ENCODE measurements at places on chromosomes 3 and 15.

DNA sequence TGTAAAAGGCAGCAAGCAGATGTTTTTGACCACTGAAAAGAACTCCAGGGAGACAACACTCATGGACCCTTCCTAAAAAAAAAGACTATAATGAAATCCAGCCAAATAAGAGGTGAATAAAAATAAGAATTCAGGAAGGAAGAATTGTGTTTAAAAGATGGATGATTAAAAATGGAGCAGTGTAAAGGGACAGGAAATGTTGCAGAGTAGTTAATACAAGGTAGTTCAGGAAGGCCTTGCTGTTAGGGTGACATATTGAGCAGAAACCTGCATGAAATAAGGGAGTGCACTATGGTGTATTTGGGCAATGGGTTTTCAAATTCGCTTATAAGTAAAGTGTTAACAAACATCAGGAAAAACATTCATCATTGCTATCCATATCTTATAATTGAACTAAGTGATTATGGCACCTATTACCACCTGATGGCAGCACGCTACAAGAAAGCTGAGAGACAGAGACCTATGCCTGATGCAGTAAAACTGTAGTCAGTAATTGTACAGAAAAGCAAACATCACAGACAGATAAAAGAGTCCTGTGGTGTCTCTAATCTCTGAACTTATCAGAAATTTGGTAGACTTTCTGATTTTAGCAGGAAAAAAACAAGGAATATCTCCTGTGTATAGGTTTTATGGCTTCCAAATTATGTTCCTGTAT, 5.8 kb upstream of the DBR1 start:
- no peaks in the 10 kb centered on the region for H3K4me1 ChIP-seq
- H3K4me3 ChIP-seq: no peak overlapping the region
- H3K27ac ChIP-seq: no peak overlapping the region
- no peaks in the 10 kb centered on the region for H3K36me3 ChIP-seq
- DNase-seq: no peak
- H3K27me3 ChIP-seq: no peaks in the 10 kb centered on the region

GRCh38 chr3:179713643-179714090, 60.8 kb downstream of the USP13 start:
- no peak overlapping the region for H3K4me3 ChIP-seq
- DNase-seq: no peak
- H3K27me3 ChIP-seq: no peaks in the 10 kb centered on the region
- H3K36me3 ChIP-seq: no peaks in the 10 kb centered on the region
- H3K4me1 ChIP-seq: no peaks in the 10 kb centered on the region

GRCh38 chr3:168088106-168088720, 7.5 kb downstream of the GOLIM4 start:
- H3K4me1 ChIP-seq: no peaks in the 10 kb centered on the region
- H3K27me3 ChIP-seq: no peaks in the 10 kb centered on the region
- DNase-seq: no peak
- H3K36me3 ChIP-seq: no peaks in the 10 kb centered on the region
- no peak overlapping the region for H3K4me3 ChIP-seq

DNA sequence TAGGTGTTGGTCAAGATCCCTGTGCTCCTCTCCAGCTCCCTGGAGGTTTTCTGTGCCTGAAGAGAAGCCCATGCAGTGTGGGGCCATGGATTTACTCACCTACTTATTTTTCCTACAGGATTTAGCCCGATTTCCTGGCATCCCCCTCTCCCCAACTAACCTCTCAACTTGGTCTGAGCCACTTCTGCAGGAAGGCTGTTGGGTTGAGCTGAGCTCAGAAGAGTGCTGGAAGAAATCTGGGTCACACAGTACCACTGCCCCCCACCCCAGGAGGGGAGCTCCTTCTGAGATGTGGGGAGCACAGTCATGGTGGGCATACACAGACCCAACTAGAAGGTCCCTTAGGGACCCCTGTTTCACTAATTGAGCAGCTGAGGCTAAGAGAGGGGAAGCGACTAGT, 34.4 kb upstream of the SLCO2A1 start:
- no peak overlapping the region for H3K27ac ChIP-seq
- H3K4me3 ChIP-seq: no peak overlapping the region
- H3K4me1 ChIP-seq: peaks cover 53% of the 10 kb centered on the region
- H3K36me3 ChIP-seq: no peaks in the 10 kb centered on the region
- DNase-seq: no peak
- no peaks in the 10 kb centered on the region for H3K27me3 ChIP-seq

GRCh38 chr15:40344631-40345120, 3.9 kb upstream of the CCDC9B start:
- H3K4me1 ChIP-seq: no peaks in the 10 kb centered on the region
- H3K36me3 ChIP-seq: no peaks in the 10 kb centered on the region
- peak overlapping the region; percentile 76 for H3K27ac ChIP-seq
- H3K27me3 ChIP-seq: no peaks in the 10 kb centered on the region
- no peak overlapping the region for H3K4me3 ChIP-seq

DNA sequence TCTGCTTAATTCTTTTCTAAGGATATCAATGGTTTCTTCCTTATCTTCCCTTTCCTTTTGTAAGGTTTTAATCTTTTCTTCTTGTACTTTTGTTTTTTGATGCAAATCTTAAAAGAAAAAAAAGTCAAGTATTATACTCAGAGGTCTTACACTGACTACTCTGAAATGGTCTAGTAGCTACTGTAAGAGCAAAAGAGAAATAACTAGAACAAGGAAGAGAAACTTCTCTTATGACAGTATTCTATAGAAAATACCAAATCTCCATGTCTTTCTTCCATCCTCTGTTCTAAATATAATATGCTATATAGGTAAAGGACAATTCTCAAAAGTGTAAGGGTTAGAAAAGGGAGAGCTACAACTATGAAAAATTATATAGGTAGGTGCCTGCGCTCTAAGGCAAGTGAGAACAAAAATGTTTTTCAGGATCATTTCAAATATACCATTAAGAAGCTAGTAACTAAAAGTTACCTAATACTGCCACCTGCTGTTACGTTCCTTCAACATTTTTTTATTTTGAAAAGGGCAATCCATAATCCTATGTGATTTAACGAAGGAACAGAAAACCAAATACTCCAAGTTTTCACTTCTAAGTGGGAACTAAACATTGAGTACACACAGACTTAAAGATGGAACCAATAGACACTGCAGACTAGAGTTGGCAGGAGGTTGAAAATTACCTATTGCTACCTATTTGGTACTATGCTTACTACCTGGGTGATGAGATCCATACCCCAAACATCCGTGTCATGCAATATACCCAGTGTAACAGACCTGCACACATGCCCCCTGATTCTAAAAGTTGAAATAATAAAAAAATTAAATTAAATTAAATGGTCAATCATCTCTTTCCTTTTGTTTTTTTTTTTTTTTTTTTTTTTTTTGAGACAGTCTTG, 36.7 kb downstream of the CIP2A start:
- no peaks in the 10 kb centered on the region for H3K27me3 ChIP-seq
- H3K27ac ChIP-seq: no peak overlapping the region
- H3K4me3 ChIP-seq: no peak overlapping the region
- H3K4me1 ChIP-seq: no peaks in the 10 kb centered on the region
- peak; percentile 16 for DNase-seq
- H3K36me3 ChIP-seq: no peaks in the 10 kb centered on the region

- H3K36me3 ChIP-seq: no peaks in the 10 kb centered on the region
- H3K4me3 ChIP-seq: no peak overlapping the region
- DNase-seq: no peak
- H3K4me1 ChIP-seq: no peaks in the 10 kb centered on the region
- no peak overlapping the region for H3K27ac ChIP-seq
Observed at GRCh38 chr3:16200411-16200810, 25.9 kb downstream of the GALNT15 start.

DNA sequence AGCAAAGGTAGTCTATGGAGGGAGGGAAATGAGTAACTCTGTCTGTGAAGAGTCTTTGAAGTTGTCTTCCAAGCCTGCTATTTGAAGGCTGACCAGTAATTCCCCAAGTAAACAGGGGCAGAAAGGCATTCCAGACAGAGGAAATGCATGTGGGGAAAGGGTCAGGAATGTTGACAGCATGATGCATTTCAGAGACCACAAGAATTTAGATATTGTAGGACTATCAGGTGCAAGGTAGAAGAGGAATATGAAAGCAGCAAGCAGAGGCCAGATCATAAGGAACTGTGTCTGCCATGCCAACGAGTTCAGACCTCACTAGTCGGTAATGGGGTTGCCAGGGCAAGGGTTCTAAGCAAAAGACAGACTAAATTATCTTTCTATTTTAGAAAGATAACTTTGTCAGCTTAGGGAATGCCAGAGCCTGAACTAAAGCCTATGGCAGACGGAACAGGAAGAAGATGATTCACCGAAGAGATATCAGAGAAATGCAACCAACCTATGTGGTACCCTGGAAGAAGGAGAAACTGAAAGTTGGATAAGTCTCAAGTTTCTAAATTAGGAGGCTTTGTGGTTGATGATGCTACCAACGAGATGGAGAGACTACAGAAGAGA, 327.0 kb upstream of the RORA start:
- DNase-seq: no peak
- H3K27me3 ChIP-seq: no peaks in the 10 kb centered on the region
- no peaks in the 10 kb centered on the region for H3K36me3 ChIP-seq
- no peak overlapping the region for H3K4me3 ChIP-seq
- H3K4me1 ChIP-seq: no peaks in the 10 kb centered on the region
- no peak overlapping the region for H3K27ac ChIP-seq

DNA sequence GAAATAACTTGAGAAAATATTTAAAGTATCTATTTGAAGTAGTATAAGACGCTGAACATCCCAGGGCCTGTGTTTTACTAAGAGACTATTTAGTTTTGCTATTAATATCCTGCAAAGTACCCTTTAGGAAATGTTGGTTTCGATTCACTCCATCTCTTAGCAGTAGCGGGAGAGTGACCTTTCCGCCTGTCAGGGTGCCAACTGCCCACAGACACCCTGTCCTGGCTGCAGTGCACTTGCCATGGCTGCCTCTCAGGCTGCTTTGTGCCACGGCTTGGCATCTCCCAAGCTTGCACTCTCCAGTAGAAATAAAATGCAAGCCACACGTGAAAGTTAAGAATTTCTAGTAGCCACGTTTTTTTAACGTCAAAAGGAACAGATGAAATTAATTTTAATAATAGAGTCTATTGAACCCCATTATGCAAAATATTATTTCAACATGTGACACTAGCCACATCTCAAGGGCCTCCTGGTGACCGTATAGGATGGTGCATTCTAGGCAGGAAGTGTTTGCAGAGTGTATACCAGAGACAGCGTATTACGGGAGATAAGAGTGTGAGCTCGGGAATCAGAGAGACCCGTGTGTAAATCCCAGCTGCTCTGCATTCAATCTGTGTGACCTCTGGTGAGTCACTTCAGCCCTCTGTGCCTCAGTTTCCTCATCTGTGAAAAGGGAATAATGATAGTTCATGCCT, 19.8 kb downstream of the ADAMTS9 start:
- peaks cover 42% of the 10 kb centered on the region for H3K4me1 ChIP-seq
- H3K4me3 ChIP-seq: peak overlapping the region; percentile 6
- H3K27me3 ChIP-seq: no peaks in the 10 kb centered on the region
- no peaks in the 10 kb centered on the region for H3K36me3 ChIP-seq
- peak overlapping the region; percentile 4 for H3K27ac ChIP-seq
- DNase-seq: no peak

DNA sequence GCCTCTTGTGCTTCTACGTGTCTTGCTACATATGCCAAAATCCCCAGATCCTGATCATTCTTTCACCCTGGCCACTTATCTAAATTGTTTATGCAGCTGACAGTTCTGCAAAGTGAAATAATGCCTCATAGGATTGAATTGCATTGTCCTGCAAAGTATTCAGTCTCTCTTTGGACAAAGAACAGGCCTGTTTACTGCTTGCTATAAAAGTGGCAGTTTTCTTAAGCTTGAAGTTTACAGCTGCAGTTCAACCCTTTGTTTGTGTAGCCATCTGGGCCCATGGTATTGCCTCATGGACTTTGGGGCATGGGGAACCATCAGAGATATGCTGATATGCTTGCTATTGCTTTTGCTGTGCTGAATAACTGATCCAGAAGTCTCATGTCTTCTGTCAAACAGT, 523.2 kb downstream of the OTOL1 start:
- DNase-seq: no peak
- no peak overlapping the region for H3K27ac ChIP-seq
- no peak overlapping the region for H3K4me3 ChIP-seq
- no peaks in the 10 kb centered on the region for H3K36me3 ChIP-seq
- H3K27me3 ChIP-seq: no peaks in the 10 kb centered on the region
- no peaks in the 10 kb centered on the region for H3K4me1 ChIP-seq

DNA sequence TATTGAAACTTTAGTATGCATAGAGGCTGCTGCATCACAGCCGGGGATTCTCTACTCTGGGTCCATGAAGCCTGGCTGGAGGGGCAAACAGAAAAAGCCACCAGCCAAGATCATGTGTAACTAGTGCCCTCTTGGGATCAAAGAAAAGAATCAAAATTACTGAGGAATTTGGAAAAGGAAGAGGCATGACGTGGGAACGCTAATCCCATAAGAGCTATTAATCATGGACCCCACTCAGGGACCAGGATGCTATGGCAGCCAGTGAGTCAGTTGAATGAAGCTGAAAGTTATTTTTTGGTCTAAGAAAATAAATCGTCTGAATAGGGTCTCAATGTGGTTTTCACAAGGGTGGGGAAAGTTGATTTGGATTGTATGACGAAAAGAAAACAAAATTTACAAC, 1165.1 kb downstream of the ROBO2 start:
- no peaks in the 10 kb centered on the region for H3K27me3 ChIP-seq
- no peaks in the 10 kb centered on the region for H3K36me3 ChIP-seq
- H3K4me1 ChIP-seq: peaks cover 5% of the 10 kb centered on the region
- DNase-seq: no peak
- no peak overlapping the region for H3K27ac ChIP-seq
- H3K4me3 ChIP-seq: no peak overlapping the region

DNA sequence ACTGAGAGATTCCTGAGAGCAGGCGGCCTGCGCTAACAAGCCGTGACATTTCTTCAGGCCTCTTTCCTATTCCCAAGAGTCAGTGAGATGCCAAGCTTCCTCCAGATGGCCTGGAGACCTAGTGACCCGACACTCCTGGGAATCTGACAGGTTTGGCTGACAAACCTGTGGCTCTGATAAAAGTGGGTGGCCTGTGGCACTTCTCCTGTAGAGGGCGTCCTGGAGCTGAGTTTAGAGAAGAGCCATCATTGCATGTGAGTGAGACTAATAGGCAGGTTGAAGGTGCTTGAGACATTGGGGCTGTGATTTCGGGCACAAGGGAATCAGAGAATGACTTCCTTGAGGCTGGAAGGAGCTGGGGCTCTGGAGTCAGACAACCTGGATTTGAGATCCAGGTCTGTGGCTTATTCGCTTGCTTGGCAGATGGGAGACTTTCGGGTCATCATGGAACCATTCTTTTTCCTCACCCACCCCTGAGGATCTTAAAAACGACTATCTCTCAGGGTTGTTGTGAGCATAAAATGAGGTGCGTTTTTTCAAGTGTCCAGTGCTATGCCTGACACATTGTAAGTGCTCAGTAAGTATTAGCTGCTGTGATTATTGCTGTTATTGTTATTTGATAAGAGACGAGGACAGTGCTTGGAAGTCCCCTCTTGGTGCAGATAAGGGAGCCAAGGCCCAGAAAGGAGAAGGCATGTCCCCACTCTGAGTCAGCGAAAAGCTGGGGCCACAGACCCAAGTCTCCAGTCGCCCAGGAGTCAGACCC, 77.2 kb downstream of the SCN10A start:
- no peak for DNase-seq
- no peak overlapping the region for H3K4me3 ChIP-seq
- H3K27ac ChIP-seq: no peak overlapping the region
- no peaks in the 10 kb centered on the region for H3K36me3 ChIP-seq
- H3K4me1 ChIP-seq: no peaks in the 10 kb centered on the region
- H3K27me3 ChIP-seq: no peaks in the 10 kb centered on the region

GRCh38 chr15:39140060-39140604, 440.7 kb upstream of the THBS1 start:
- H3K27me3 ChIP-seq: no peaks in the 10 kb centered on the region
- DNase-seq: no peak
- no peaks in the 10 kb centered on the region for H3K4me1 ChIP-seq
- H3K4me3 ChIP-seq: no peak overlapping the region
